Mesendoderm (in vitro differentiated cells): ENCODE measurements at places on chromosomes 4 and X.

- no peak for DNase-seq
Measured at GRCh38 chr4:42048394-42048793, 58.1 kb downstream of the SLC30A9 start.

- peak; percentile 6 for DNase-seq
Measured at GRCh38 chr4:33566649-33567048, 2677.7 kb downstream of the ARAP2 start.

GRCh38 chr4:145822581-145822980, 116.0 kb downstream of the ZNF827 start:
- no peak for DNase-seq

DNA sequence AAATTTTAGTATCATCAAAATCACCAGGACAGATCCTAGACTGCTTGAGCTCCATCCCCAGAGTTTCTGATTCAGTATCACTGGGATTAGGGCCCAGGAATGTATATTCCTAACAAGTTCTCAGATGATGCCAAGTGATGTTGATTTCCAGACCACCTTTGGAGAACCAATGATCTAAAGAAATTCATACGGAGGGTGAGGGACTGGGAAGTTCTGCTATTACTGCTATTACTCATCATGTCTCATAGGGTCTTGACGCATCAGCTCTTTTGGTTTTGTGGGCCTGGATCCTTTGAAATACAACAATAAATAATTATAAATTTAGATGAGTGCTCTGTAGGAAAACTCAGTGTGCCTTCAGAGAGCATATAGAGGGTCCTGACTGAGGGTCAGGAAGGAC, 59.8 kb upstream of the LGI2 start:
- no peak for DNase-seq

DNA sequence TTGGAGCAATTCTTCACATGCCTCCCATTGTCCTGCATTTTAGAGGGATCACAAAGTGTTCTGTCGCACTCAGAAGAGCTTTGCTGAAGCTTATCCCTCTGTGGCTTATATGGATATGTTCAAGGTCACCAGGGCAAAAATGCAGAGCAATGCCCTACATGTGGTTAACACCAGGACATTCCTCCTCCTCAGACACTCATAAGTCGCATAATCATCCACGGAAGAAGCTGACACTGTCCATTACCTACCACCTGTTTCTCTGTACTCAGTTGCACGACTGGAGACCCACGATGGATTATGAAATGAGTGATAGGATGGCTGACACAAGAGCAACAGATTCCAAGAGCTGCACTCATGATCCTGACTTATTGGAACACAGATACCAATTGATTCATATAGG, 68.7 kb upstream of the PRDX4 start:
- DNase-seq, result no peak

- no peak for DNase-seq
Measured at GRCh38 chrX:129793604-129794191, 13.9 kb downstream of the SASH3 start.

DNA sequence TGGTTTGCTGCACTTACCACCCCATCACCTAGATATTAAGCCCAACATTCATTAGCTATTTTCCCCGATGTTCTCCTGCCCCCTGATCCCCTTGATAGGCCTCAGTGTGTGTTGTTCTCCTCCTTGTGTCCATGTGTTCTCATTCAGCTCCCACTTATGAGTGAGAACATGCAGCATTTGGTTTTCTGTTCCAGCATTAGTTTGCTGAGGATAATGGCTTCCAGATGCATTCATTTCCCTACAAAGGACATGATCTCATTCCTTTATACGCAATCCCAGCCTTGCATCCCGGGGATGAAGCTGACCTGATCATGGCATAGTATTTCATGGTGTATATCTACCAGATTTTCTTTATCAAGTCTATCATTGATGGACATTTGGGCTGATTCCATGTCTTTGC, 99.0 kb upstream of the DCAF12L2 start:
- no peak for DNase-seq

GRCh38 chr4:126038502-126039144, 723.9 kb downstream of the FAT4 start:
- no peak for DNase-seq

DNA sequence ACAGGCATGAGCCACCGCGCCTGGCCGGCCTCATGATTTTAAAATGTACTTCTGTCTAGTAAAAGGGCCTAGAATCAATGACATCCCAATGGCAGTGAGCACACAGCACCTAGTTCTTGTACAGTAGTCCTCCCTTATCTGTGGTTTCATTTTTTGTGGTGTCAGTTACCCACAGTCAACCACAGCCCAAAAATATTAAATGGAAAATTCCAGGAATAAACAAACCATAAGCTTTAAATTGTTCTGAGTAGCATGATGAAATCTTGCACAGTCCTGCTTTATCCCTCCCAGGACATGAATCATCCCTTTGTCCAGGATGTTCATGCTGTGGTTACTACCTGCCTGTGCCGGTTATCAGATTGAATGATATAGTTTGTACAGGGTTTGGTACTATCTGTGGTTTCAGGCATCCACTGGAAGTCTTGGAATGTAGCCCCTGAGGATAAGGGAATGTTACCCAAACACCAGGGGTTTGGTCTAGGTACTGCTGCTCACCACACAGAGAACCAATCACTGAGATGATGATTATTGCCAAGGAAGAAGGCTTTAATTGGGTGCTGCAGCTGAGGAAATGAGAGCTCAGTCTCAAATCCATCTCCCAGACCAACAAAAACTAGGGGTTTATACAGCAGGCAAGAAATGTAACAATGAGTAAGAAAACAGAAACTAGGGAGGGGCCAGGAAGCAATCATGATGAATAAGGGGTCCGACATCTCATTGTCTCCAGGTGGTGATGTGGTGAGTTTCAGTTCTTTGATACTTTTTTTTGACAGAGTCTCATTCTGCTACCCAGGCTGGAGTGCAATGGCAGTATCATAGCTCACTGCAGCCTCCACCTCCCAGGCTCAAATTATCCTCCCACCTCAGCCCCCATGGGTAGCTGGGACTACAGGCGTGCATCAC, 16.2 kb upstream of the FHL1 start:
- no peak for DNase-seq

DNA sequence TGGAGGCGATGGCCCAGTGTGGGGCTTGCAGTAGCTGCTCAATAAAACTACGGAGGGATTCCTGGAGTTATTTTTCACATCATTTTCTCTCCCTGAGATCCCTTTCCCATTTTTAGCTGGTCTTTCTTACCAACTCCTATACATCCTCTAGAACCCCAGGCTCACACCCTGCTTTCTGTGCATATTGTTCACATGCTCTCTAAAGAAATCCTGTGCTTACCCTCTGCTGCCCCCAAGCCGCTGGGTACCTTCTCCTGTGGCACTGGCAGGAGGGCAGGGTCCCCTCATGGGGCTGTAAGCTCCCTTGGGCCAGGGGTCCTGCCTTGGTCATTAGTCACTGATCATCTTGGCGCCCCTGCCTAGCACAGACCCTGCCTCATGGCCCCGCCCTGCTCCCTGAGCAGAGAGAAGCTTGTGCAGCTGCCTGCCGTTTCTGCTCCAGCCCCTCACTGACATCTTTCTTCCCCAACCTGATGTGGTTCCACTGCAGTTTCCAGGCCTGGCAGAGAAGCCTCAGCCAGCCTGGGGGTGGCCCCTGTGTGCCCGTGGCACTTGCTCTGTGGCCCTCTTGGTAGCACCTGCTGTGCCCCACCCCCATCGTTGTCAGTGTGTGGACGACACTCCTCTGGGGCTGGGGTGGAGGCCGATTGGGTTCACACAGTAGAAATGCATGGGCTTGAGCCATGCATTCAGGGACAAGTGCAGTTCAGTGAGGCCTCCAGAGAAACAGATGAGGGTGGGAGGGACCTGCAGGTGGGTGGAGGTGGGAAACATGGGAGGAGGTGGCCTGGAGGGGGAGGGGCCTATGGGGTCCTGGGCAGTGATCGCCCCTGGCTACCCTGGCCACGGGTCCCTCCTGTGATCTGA, 69.5 kb downstream of the WFS1 start:
- DNase-seq, result no peak

GRCh38 chr4:179662522-179662921, 2220.3 kb upstream of the AGA start:
- DNase-seq, result no peak
